Suppressor macrophage treated with lipopolysaccharide for 4 hours (primary cell): ENCODE measurements at places on chromosomes 12 and 14.

DNA sequence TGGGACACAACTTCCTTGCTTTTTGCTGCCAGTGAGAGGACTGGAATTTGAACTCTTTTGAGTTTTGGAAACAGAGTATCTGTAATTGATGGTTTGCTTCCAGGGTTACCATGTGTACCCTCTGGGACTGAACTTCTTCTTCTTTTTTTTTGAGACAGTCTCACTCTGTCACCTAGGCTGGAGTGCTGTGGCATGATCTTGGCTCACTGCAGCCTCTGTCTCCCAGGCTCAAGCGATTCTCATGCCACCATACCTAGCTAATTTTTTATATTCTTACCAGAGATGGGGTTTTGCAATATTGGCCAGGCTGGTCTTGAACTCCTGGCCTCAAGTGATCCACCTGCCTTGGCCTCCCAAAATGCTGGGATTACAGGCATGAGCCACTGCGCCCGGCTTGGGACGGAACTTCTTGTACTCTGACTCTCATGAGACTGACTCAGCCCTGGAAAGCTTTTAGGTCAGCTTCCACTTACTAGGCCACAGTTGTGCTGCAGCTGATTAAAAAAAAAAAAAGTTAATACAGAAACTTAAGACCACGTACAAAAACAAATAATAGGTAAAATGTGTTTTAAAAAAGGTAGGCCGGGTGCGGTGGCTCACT lies 15.8 kb downstream of the SEL1L start:
- DNase-seq, result peak; percentile 36

DNA sequence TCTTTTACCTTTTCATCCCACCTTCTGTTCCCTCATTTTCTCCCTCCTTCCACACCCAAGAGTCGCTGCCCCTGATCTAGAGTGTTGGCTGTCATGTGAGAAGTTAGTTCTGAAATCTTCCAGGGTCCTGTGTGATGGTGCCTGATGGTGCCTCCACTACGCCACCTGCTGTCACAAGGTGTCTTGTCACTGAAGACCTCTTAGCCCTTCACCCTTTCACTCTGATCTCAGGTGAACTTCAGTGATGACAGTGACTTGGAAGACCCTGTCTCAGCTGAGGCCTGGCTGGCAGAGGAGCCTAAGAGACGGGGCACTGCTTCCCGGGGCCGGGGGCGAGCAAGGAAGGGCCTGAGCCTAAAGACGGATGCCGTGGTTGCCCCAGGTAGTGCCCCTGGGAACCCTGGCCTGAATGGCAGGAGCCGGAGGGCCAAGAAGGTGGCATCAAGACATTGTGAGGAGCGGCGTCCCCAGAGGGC lies 7.6 kb upstream of the PFDN5 start:
- peak; percentile 67 for DNase-seq

- peak; percentile 69 for DNase-seq
Measured at GRCh38 chr14:103280278-103280928, 53.6 kb upstream of the EIF5 start.

- DNase-seq, result no peak
Measured at GRCh38 chr12:12673296-12673695, 22.7 kb downstream of the GPR19 start.

GRCh38 chr14:100392356-100392755 lies 69.2 kb downstream of the SLC25A47 start:
- DNase-seq, result no peak

GRCh38 chr12:29228474-29229157 lies 79.5 kb downstream of the FAR2 start:
- no peak for DNase-seq

GRCh38 chr12:112344220-112344619 lies 38.0 kb downstream of the HECTD4 start:
- no peak for DNase-seq

DNA sequence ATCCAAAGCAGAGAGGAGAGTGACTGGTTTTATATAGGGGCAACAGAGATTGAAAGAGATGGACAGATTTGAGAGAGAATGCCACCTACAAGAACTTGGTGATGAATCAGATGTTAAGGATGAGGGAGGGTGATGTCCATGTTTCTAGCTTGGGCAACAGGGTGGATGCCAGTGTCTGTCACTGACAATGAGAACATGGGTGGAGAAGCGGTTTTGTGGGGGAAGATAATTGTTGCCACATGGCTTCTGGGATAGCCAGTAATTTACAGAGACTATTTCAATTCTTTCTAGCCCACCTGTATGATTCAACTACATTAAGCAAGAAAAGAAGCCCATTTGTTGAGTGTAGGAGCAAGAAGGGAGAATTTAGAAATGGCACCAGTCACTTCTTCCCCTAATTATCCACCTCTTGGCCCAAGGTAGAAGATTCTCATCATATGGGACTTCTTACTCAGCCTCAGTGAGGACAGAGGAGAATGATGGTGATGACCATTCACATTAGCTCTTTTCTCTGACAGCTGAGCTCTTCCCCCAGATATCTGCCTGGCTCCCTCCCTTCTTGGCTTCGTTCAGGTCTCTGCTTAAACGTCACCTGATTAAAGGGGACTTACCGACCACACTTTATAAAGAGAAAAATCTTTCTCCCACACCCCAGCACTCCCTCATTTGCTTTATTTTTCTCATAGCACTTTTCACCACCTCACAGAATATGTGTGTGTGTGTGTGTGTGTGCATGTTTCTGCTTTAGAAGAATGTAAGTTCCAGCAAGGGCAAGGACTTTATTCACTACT lies 117.8 kb downstream of the DUSP6 start:
- peak; percentile 27 for DNase-seq

GRCh38 chr14:92984082-92984788 lies 61.3 kb downstream of the CHGA start:
- DNase-seq, result no peak

DNA sequence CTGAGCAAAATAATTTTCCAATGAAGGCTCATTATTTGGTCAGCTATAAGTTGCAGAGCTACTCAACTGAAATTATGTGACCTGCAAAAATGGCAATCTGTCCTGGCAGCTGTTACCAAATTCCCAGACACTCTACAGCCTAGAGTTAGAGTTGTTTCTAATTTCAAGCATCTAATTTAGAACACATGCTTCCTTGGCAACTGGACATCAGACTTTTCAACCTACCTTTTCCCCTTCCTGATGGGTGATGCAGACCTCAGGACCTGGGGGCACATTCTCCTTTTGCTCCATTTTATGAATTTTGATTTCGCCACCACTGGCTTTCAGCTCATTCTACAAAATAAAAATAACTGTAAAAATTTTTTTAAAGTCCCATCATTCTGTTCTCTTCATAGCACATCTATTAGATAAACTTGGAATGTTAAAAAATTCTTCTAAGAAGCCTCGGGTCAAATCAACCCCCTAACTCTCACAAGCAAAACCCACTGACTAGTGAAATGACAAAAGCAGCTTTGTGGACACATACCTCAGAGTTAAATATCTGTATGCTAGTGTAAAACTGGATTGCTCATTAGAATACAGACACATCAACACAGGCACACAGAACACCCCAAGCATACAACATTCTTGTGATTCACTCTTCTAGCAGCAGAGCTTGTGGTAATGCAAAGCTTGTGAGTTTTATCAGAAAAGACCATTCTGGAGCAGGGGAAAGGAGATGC lies 33.5 kb upstream of the CERS5 start:
- no peak for DNase-seq

GRCh38 chr14:95606266-95606665 lies 71.4 kb downstream of the GLRX5 start:
- DNase-seq, result no peak

GRCh38 chr12:48688836-48689235 lies 6.8 kb upstream of the KANSL2 start:
- DNase-seq, result no peak

DNA sequence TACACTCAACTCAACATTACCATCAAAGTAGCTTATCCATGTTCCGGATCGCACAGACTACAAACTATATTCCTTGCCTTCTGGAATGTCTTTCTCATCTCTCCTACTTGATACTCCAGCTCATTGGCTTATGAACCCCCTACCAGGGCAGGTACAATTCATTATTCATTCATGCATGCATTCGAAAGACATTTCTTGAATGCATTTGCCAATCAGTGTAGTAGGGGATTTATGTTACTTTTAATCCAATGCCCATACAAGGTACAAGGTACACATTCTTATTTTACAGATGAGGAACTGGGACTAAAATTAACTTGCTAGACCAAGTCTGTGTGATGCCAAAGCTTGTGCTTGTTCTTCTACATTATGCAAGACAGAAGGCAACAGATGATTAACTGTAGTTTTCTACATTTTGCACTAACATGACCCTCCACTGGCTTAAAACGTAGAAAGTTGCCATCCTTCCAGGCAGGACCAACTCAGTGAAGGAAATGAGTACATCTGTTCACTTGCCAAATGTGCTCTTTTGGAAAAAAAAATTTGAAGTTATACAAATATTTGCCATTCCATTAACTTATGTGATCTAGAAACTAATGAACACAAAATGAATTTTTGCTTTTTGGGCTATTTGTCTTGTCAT lies 53.8 kb upstream of the KCNJ8 start:
- no peak for DNase-seq

DNA sequence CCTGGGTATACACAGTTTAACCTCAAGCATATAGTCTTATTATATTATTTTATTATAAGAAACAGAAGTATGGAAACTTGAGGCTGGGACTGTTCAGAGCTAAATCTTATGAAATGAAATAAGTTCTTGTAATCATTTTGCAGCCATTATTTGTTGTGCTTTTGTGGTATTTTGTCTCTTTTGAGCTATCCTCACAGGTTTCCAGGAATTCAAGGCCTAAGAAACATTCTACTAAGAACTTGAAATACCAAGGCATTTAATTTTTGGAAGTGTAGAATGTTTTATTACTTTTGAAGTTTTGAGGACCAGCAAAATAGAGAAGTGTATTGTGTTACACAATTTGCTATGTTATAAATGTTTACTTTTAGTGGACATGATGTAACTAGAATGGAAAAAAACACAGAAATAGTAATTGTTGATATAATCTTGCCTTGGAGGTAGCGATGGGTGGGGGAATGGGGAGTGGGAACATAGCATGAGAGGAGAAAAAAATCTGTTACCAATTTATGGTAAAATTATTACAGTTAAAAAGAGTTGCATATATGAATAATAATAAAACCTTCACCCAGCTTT lies 81.7 kb downstream of the CRADD start:
- no peak for DNase-seq

DNA sequence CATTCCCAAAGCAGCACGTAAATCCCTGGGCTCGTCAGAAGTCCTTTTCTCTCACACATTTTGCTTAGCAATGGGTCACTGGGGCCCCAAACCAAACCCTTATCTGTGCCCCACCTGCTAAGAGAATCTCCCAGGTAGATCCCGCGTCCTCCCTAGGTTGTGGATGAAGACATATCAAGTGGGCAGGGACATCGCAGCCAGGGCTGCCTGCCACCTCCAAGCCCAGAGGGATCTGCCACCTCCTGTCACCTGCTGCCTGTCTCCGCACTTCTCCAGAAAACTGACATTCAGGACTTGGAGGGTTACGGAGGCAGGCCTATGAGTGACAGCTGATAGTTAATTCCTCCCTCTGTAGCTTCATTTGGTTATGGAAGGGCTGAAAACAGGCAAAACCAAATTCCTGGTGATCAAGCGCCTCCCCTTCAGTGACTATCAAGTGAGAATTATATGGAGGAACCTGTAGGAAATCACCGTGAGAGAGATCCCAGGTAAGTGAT lies 19.5 kb downstream of the BCL11B start:
- no peak for DNase-seq

DNA sequence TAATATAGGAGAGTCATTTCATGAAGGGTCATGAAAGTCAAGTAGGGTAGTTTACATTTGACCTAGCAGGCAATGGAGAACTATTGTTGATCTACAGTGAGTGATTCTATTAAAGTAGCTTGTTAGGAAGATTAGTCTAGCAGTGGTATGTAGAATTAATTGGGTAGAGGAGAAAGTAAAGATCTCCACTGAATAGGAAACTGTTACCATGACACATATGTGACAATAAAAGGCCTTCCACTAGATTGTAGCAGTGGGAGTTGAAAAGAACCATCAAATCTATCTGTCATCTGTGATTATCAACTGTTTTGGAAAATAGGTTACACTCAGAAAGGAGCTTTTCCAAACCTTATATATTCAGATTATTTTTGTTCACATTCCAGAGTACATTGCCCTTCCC lies 92.3 kb downstream of the SOX5 start:
- no peak for DNase-seq

- DNase-seq, result peak; percentile 25
Measured at GRCh38 chr14:102320033-102320660, 601 bp downstream of the ZNF839 start.

GRCh38 chr12:107079172-107080011 lies 14.0 kb downstream of the CRY1 start:
- peak; percentile 14 for DNase-seq

GRCh38 chr14:92185559-92185958 lies 63.8 kb downstream of the CPSF2 start:
- peak; percentile 3 for DNase-seq

DNA sequence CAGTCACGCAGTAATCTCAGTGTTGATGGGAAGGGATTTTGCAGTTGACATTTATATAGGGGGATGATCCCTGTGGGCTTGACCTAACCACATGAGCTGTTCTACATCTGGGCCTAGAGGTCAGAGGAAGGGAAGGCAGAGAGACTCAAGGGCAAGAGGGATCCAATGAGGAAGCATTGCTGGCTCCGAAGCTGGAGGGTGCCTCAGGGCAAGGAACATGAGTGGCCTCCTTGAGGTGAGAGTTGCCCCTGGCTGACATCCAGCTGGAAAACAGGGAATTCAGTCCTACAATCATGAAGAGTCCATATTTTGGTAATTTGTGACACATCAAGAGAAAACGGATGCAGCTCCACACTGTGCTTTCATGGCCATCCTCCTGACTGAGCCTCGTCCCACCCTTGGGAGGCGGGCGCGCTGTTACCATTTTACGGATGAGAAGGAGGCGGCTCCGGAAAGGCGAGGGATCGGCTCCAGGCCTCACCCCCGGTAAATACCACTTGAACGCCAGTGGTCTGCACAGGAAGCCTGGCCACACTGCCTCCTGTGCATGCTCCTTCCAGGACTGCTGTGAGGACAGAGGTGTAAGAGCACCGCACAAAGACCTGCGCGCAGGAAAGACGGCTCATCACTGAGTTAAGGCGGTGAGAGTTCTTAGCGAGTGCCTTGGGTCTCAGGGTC lies 18.5 kb upstream of the FKBP4 start:
- DNase-seq, result no peak

- DNase-seq, result no peak
Measured at GRCh38 chr14:32306549-32306948, 22.5 kb upstream of the AKAP6 start.

GRCh38 chr14:79706382-79706781 lies 504.9 kb downstream of the DIO2 start:
- no peak for DNase-seq

GRCh38 chr12:52156757-52157565 lies 34.9 kb downstream of the KRT80 start:
- DNase-seq, result peak; percentile 80
